Right renal pelvis (tissue), 4 donors: ENCODE measurements at places on chromosomes 6 and 20. TPM values are rescaled to one million over a fixed set of nuclear protein-coding genes. Genes with fewer than 3 reads are reported as not detected.

GRCh38 chr6:148435386-148435785 lies 92.7 kb downstream of the SASH1 start:
- DNase-seq, result no peak

DNA sequence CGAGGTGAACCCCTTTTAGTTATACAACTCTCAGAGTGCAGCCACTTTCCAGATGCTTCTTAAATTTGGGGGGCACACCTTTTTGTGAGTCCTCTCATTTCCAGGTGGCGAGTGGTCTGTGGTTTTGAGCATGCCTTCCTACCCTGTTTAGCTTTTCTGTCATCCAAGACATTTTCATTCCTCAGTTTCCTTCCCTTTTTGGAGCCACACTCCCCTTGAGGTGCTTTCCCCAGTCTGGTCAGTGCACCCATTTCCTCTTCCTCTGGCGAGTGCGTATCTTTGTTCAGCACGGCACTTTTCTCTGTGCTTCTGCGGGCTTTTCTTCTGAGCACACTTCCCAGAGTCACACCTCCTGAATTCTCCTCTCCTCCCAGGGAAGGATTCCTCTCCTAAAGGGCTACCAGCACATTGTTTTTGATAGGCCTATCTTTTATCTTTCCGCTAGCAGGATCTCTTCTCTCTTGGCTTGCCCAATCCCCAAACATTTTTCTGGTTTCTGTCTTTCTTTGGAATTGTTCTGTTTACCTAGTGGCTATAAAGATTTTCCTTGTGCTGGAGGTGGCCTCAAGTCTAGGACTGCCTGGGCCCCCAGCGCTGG lies 1.4 kb downstream of the PHF20 start:
- DNase-seq, result no peak

TSHZ2 gene
- 12.9 TPM for polyA plus RNA-seq

OR2J2 gene
- not detected for polyA plus RNA-seq

EEF1A2 gene
- polyA plus RNA-seq, result 3.8 TPM

DNA sequence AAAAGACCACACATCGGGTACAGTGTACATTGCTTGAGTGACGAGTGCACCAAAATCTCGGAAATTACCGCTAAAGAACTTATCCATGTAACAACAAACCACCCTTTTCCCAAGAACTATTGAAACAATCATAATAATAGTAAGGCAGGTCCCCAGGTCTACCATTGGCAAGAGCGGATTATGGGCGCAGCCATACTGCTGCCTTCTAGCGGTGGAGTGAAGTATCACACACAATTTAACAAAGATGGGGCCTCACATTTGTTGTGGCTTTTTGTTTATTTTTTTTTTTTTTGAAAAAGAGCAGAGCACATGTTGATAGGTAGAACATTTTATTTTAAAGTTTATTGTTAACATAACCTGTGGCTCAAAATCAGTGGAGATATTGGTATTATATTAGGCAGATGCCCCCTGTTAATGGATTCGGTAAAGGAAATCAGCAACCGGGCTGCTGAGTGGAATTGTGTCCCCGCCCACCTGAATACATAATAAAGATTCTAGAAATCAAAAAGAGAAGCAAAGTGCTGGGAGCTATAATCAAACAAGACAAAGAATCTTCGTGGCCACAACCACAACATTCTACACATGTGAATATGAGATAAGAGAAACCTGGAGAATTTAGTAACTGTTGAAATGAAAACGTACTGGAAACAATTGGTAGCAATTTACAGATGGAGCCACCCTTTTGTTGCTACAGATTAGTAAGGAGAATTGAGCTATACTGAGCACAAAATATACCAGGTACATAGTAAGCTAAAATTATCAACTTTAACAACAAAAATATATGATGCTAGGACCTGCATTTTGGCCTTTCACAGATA lies 94.2 kb upstream of the EXOC2 start:
- no peak for DNase-seq

TMEM244 gene
- not detected for polyA plus RNA-seq

DNA sequence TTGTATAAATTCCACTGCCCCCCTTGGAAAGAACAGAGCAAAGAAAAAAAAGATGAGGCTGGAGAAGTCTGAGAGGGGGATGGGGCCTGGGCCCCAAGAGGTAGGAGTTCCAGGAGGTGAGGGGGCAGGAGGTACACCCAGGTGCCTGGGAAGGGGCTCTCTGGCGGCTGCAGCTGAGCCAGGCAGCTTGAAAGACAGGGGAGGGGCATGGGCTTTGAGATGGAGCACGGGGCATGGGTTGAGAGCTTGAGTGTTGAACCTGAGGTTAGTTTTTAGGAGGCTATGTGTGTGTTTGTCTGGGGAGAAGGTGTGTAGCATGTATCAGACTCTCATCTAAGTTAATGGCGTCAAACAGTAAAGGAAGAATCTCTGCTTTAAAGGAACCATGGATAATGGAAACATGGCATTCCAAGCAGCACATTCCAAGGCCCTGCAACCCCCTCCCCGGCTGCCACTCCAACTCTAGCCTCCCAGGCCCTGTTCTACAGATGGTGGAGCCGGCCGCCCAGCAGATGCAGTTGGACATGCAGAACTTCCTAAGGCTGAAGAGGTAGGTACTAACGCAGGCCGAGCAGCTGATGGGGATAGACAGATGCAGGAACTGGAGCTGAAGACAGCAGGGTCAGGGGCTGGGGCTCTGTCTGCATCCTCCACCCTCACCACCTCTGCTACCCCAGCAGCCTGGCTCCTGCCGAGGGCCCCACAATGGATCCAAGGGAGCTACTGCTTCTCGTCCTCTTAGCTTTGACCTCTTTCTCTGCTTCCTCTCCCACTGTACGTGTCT lies 42.1 kb downstream of the MDFI start:
- no peak for DNase-seq

DNA sequence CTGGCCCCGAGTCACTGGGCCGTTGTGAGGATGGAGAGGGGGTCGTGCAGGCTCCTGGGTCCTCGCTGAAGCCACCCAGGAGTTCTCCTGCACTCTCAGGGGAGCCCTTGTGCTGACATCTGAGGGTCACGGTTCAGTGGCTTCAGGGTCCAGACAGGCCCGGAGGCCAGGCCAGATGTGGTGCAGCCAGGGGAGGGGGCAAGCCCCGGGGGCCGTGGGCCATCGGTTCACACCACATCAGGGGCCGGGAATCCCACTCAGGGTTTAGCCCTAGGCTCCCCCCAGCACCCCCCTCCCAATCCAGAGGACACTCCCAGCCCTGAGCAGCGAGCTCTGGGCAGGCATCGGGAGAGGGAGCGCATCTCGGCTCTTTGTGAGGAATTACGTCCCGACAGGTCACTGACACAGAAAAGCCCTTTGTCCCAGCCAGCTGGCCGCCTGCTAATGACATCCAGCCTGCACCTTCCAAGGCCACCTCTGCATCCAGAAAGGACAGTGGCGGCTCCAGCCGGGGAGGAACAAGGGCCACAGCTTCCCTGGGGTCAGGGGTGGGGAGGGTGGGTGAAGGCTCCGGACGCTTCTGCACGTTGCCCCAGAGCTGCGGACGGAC lies 6.4 kb upstream of the CHRNA4 start:
- no peak for DNase-seq

DNA sequence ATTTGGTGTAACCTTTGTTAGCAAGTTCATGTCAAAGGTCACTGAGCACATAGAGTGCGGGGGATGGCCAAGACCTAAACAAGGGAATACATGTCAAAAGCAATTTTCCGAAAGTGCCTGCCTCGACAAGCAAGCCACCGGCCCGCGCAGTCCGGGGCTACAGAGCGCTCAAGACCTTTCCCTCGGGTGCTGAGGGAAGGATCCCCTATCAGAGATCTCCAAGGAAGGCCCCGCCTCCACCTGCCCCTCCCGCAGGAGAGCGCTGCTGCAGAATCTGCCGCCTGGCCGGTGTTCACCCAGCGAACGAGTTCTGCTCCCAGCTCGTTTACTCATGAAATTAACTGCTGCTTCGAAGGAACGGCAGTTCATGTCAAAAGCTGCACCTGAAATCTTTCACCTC lies 252.7 kb downstream of the BMP7 start:
- no peak for DNase-seq

DNA sequence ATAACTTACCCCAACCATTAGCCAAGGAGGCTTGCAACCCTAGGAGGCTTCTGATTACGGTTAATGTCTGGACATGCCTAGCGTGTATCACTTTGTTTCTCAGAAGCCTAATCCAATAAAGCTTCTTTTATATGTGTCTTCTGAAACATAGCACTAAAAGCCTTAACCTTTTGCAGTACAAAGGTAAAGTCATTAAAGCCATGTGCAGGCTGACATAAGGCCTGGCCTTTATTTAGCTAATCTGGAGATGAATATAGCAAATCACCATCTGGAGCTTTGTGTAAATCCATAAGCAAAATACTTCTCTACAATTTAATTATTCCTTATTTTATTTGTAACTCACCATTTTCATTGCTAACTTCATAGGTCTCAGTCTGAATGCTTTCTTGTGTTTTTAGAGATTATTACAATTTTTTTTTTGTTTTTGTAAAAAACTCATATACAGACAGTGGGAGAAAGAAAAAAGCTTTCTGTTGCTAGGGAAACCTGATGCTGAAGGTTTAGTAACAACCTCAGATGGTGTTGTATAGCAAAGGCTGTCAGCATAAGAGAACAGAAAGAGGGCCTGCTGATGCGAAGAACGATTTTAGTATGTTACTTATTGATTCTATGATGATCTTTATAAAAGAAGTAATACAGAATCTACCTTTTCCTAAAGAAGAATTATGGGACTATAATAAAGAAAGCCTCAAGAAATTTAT lies at the start of gene EYS:
EYS (minus strand) TSS at position 101 of the 701 bp plus-strand sequence. CDS start 211,816 bp downstream, outside the sequence.
- DNase-seq, result no peak

DNA sequence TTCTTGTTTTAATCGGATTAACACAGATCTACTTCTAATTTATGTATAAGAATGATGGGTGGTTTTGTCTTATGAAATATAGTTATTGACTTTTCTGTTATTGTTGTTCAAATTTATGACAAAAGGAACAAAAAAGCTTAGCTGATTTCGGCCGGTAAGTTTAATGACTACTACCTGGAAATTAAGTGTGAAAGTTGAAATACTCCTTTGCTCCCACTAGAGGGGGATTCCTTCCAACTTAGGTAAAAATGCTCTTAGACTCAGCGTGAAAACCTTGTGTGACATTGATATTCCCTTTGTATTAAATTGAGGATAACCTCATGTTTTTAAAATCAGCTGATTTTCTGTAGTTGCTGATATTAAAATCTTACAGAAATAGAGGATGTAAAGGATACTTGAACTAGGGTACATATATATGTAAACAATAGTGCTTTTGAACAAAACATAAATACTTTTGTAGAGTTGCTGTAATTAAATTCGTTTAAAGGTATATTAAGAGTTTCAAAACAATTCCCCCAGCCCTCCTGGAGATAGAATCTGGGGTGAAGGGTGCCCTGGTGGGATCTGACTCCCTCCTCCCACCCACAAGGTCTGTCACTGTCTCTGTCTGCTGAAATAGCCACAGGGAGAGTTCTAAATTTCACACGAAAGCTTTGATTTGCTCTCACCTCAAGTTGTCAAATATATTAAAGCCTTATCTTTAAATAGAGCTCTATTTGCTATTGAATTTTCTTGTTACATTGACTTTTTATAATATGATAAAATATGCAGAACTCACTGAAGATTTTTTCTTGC lies 257.5 kb downstream of the ARID1B start:
- DNase-seq, result no peak

- DNase-seq, result no peak
Measured at GRCh38 chr20:40941133-40941610, 87.5 kb upstream of the TOP1 start.

GRCh38 chr6:157203764-157204163 lies 119.6 kb downstream of the TMEM242 start:
- DNase-seq, result no peak

GRCh38 chr20:53608071-53608455 lies 14.4 kb upstream of the ZNF217 start:
- no peak for DNase-seq
